ENCODE measurements at places on chromosomes 7 and 10.

DNA sequence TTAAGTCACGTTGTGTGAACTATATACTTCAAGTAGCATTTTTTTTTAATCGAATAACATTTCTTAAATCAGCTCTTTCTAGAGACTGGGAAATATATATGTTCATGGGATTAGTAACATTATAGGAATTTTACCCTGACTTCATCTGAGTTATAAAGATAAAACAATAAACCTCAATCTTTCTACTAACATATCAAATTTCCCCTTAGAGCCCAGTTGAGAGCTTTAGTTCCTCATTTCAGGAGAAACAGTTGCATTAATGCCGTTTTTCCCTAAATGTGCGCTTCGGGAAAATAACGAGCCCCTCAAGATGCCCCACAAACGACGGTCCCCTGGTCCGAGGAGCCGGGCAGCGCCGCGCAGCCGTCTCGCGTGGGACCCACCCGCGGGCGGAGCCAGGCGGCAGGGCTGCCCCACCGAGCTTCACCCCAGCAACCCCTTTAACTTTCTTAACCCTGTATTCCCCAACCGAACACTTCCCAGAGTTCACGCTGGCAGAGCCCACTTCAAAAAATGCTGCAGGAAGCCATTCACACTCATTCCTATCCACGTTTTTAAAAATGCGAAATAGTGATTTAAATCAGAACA, 152.5 kb upstream of the YAE1 start:
- no peak for DNase-seq

GRCh38 chr10:70652761-70653657, 19.3 kb upstream of the ADAMTS14 start:
- no peak for DNase-seq

- DNase-seq, result no peak
Observed at GRCh38 chr7:55245271-55245723, 119.8 kb upstream of the LANCL2 start.

- no peak for DNase-seq
Observed at GRCh38 chr10:122999347-122999746, 9.2 kb downstream of the IKZF5 start.

All from stimulated activated CD8-positive, alpha-beta memory T cell treated with anti-CD3 and anti-CD28 coated beads, Interleukin-4, amount 100 ng/mL, for 1 hour (primary cell).